ENCODE measurements at places on chromosomes 4 and X.

- no peak for DNase-seq
Measured at GRCh38 chr4:109977854-109978501, 65.3 kb downstream of the EGF start.

DNA sequence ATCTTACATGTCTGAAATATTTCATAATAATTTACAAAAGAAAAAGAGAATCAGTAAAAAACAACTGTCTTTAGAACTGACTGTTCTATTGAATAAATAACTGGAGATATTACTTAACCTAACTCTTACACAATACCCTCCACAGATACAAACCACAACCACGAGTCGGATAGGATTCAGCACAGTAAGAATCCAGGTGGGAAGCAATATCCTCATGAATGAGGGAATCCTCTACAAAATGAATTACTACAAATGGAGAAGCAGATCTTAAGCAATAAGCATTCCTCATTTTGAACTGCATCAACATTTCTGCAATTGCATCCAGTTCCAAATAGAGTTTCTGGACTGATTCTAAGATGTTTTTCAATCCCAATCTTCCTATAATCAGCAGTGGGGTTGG, 227.1 kb downstream of the SH2D1A start:
- DNase-seq = no peak

DNA sequence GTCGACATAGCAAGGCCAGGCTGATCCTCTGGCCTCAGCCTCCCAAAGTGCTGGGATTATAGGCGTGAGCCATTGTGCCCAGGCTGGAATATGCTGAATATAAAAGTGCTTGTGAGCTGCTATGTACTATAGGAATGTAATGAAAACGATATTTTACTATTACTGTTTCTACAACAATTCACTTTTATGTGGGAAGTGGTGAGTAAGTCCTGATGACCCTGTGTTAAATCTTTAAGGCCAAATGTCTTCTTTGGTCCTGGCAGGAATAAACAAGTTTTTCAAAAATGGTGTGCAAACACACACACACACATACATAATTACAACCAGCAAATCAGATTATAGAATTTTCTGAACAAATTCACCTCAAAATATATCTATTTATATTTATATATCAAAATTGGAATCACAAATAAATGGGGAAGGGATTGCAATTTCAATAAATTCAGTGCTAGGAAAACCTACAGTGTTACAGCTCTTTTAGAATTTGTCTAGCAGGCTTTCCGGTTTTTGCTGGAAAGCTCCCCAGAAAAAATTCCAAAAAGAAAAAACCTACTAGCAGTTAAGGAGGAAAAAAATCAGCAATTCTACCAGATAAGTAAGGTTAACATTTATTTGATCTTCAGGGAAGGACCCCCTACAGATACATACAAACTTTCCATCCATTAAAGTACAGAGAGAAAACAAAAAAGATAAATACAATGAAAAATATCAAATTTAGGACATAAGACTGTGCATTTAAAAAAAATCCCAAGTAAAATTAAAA, 17.9 kb downstream of the SMIM14 start:
- no peak for DNase-seq

DNA sequence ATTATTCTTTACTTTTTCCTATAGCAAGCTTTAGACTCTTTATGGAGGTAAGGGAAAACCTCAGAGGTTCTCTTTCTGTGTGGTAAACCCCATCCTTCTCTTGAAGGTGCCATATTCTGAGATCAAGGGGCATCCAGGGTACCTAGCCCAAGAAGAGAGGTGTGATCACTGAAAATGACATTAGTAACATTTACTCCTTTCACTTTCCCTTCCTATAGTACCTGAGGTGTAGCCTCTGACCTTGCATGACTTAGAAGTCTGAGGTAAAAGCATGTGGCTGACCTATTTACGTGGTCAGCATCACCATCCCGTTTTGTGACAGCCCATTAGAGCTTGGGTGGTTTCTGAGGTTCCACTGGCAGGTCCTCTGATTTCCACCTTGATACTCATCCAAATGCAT, 25.7 kb downstream of the SGMS2 start:
- DNase-seq = no peak

- DNase-seq = no peak
Measured at GRCh38 chr4:171478181-171478580, 335.0 kb upstream of the GALNTL6 start.

All from effector CD8-positive, alpha-beta T cell (primary cell).